ENCODE measurements at places on chromosomes 6 and 20.
A peak's percentile ranks its signal among the peaks of the same experiment; 100 is the strongest.

DNA sequence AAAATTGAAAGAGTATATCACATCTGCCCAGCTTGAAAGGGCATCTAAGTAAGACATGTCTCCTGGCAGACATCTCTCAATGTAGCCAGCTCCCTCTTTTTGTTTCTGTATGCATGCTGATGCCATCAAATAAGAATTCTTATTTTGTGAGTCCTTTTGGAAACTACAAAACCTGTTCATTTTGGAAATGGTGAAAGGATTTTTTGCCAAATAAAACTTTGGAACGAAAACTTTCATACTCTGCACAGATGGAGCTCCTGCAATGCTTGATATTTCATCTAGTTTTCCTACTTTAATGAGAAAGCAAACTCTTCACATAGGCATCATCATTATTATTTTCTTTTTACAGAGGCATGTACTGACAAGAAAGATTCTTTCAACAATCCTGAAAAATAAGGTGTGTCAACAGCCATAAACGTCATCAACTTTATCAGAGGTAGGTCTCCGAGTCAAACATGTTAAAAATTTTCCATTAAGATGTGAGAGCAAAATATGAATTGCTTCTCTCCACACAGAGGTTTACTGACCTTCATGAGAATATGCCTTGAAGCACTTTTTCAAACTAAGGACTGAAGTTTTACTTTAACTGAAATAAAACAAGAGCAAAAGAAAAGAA, 26.2 kb upstream of the CMTR1 start:
- DNase-seq, result peak; percentile 28

DNA sequence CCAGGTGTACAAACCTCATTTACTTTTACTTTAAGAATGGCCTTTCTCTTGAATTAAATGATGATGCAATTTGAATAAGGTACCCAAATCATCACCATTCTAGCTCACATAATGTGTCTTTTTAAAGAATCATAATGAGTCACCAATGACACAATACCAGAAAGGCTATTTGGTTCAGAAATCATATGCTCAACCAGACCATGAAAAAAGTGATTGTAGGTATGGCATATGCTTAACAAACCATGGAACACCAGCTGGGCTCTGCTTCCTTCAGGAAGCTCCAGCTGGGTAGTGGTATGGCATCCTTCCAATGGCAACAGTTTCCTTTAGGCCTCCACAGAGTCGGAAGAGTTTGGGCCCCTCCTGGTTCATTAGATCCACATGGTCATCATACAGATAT, 128.2 kb downstream of the FRK start:
- DNase-seq, result peak; percentile 72

DNA sequence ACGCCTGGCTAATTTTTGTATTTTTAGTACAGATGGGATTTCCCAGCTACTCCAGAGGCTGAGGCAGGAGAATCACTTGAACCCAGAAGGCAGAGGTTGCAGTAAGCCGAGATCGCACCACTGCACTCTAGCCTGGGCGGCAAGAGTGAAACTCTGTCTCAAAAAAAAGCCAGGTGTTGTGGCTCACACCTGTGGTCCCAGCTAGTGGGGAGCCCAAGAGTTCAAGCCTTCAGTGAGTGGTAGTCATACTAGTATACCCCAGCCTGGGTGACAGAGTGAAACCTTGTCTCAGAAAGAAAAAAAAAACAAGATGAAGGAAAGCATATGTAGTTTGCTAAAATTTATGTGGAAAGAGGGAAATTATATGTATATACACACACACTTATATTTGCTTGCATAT, 20.0 kb upstream of the POU5F1 start:
- no peak for DNase-seq

DNA sequence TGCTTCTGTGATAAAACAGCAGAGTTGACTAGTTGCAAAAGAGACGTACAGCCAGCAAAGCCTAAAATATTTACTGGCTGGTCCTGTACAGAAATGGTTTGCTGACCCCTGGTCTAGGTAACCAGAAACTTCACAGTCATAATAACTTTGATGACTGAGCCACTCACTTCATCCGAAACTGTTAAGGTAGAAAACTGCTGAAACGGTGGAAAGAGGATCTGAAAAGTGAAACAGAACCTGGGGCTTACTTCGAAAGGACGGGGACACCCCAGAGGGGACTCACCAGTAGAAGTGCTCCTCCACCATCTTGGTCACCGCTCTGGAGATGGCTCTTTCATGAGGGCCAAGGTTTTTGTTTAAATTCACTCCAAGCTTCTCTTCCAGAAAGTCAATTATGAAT, 16.4 kb downstream of the FAXC start:
- no peak for DNase-seq

- DNase-seq, result no peak
Observed at GRCh38 chr6:33450434-33450833, 3.9 kb upstream of the ZBTB9 start.

DNA sequence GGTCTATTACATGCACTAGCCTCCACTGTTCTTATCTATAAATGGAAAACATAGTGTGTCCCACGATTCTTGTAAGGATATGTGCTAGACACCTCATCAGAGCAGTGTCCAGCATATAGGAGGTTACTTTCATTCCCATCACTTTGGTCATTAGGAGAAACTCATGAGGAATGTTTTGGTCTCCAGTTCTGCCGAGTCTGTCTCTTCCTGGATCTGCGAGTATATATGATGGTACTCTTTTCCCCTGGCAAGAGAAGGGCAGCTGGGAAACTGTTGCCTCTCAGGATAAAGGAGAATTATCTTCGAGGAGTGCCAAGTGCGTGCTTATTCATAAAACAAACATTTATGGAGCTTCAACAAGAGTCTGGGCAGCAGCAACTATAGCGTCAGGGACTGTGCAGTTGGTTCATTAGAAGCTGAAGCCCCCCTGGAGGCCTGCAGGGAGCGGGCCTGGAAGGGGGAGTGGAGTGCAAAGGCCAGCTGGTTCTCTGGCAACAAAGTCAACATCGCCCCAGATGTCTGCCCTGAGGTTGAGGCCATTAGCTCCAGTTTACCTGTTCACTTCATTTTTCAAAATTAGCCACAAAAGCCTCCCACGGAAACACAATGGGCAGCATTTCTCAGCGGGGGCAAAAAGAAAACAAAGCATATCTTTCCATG, 811.9 kb downstream of the MAFB start:
- DNase-seq, result peak; percentile 51

DNA sequence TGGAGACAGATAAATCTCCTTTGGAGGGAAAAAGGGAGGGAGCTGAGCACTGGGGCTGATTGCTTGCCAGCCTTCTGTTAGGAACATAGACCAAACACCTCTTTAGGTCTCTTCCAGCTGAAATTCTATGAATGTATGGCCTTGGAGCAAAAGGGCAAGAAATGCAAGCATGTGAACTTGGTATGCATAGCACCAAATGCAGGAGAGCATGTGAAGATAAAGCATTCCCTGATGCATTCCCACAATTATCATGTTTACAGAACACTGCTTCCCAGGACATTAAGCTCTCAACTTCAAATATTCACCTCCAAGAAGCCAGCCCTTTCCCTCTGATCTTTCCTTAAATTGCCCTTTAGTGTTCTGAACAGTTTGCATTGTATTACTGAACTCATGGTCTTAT, 15.6 kb downstream of the RIPOR2 start:
- no peak for DNase-seq

- DNase-seq, result no peak
Observed at GRCh38 chr20:36313476-36313875, 7.3 kb downstream of the DLGAP4 start.

- no peak for DNase-seq
Observed at GRCh38 chr6:21984135-21984534, 312.7 kb downstream of the PRL start.

GRCh38 chr6:157976345-157977175, 5.1 kb upstream of the SYNJ2 start:
- DNase-seq, result no peak

All from NCI-H446 (cell line).